ENCODE measurements at places on chromosomes 12 and 14.

DNA sequence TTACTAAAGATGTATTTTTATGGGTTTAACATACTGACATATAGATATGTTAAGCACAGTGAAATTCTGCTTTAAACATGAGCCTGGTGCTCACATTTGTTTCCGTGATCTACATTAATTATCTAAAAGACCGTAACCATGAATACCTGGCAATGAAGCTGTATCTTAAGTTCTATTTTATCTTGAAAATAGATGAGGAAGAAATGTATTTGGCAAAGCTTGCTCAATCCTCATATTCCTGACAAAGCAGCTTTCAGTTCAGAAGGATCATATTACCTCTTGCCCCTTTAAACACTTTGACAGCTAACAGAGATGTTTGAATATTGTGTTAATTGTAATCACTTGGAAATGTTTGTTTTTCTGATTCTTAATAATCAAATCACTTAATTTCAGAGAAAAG lies 9.8 kb downstream of the EPYC start:
- DNase-seq = no peak

DNA sequence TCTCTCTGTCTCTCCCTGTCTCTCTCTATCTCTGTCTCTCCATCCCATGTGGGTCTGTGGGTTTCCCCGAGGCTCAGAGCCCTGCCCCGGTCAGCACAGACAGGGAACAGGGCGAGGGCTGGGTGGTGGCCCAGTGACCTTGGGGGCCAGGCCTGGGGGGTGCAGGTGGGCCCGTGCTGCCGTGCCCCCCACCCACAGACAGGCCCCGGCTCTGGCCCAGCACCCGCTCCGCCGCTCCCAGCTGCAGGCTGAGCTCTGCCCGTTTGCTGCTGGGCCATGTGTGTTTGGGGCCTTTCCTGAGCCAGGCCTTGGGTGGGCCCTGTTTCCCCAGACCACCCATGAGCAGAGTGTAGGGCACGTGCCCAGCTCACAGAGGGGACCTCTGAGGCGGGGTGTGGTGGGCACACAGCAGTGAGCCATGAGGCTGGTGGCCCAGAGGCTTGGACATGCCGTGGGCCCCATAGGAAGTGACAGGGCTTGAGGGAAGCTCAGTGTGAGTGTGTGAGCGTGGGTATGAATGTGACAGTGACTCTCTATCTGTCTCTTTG lies 51.0 kb downstream of the TMEM121 start:
- DNase-seq = no peak

- peak; percentile 24 for DNase-seq
Observed at GRCh38 chr12:11228296-11228879, 41.1 kb downstream of the PRB3 start.

DNA sequence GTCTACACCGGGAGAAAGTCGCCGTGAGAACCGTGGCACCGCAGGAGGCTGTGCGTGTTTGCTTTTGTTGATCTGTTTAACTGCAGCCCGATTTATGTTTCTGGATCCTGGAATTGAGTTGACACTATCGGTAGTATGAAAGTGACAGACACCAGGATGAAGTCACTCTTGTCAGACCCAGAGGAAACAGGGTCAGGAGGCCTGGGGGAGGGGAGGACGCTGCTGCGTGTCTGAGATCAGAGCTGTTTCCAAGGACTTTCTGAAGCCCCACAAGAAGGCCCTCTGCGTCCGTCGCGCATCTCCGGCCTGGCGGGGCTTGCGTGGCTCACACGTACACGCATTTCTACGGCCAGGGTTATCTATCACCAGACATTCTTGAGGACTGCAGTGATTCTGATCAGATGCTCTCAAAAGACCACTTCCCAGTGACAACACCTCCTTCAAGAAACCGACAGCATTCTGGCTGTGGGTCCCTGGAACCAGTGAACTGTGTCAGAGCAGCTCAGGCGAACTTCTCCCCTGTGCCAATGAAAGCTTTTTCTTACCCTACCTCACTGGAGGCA lies 263.4 kb downstream of the ADGRD1 start:
- no peak for DNase-seq

- peak; percentile 15 for DNase-seq
Observed at GRCh38 chr12:21265932-21266331, 68.8 kb downstream of the SLCO1A2 start.

DNA sequence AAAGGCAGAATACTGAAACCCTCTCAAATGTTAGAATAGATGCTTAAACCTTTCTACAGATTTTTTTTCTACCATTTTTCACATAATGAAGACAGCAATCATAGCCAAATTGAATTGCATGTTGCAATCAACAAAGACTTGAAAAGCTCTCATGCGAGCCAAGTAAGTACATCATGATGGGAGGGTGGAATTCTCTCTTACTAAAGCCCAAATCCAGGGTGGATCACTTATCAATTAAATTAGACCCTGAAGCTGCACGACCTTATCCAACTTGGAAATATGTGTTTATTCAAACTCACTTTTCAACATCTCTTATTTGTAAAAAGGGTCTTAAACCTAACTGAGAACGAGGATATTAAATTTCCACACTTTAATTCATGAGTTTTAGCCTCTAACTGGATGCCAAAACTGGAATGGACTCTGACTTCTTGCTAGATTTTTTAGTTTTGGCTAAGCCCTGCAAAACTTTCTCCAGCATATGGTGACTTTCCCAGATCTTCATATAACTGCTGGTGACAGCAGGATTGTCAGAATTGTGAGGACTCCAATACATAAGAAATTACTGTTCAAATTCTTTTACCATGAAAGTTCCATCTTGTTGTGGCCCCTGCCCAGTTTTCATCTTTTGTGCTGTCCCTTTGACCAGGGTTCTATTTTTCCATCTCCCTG lies 53.6 kb downstream of the HECTD4 start:
- no peak for DNase-seq

GRCh38 chr14:74891870-74892269 lies 10.2 kb downstream of the DLST start:
- peak; percentile 77 for DNase-seq

GRCh38 chr12:95096852-95097251 lies 23.4 kb upstream of the NR2C1 start:
- no peak for DNase-seq

DNA sequence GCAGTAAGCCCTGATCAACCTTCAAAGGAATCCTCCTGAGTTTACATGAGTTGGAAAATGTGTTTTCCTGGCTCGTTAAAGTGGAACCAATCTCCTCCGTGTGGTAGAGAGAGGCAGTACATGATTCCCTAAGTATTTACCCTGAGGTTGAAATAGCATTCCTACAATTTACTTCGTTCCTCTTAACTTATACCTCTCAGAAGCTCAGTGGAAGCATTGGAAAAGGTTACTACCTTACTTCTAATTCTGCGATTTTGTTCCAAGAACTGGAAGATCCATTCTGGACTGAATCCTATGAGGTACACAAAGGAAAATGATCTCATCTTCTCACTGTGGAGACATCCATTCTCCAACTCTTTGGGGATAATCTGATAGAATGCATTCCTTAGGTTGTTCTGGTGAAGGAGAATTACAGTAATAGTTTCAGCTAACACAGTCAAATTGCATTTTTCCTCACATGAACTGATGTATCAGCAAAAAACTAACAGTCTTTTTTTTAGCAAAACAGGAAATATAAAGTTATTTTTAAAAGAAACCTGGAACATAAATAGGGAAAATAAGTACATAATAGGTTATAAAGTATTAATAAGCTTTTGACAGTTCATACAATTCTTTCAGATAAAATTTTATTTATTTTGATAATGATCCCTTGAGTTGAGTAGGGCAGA lies 475.6 kb downstream of the PDZRN4 start:
- peak; percentile 16 for DNase-seq

DNA sequence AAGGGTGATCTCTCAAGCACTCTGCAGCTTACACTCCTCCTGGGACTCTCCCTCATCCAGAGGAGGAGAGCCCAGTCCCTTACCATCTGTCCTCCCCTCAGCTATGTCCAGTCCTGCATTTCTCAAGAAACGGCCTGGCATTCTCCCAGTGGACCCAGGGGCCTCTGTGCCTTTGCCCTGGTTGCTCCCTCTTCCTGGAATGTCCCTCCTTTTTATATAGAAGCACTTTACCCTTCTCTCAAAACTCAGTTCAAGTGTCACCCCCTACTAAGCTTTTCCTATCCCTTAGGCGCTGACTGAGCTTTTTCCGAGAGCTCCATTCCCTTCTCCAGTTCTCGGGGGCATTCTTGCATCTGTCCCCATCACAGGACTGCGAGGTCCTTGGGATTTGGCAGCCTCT lies 8.9 kb upstream of the GLRX5 start:
- DNase-seq = no peak

DNA sequence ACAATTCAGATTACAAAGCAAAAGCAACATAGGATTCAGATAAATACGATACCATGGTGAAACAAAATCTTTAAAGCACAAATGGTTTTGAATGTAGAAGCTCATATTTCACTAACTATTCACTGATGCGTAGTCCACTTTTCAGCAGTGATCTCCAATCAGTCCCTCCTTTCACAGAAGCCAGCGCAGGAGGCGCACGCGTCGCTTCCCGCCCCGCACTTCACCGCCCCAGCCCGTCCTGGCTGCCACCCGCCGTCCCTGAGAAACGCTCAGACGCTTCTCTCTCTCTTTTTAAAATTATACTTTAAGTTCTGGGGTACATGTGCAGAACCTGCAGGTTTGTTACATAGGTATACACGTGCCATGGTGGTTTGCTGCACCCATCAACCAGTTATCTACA lies 19.8 kb upstream of the CHFR start:
- no peak for DNase-seq

GRCh38 chr14:29937116-29937515 lies 9.5 kb upstream of the PRKD1 start:
- DNase-seq = no peak

DNA sequence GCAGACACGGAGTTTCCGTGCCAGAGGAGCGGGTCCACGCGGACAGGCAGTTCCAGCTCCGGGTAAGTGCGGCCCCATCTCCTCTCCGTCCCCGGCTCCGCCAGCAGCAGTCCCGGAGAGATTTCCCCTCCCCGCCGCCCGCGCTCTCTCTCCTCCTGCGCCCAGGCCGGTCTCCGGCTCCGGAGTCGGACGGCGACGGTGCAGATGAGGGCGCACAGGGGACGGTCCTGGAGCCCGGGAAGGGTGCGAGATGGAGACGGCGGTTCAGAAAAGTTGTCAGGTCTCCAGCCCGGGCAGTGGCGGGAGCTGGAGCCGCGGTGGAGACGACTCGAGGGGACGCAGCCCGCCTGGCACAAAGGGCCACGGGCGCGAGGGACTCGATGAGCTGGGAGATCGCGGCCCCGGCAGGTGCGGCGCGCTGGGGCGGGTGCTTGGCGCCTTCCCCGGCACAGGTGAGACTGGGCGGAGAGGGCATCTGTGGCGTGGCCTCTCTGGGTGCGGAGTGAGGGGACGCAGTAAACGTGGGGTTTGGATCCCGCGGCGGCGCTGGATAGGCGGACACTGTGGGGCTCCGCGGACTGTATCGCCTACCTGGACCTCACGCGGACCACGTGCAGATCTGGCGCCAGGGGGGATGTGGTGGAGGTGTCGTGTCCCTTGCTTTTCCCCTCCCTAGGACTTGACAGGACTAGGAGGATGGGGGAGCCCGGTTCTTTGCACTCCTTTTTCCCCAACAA lies 1540.3 kb upstream of the TMEM132C start:
- no peak for DNase-seq

GRCh38 chr12:6613776-6614512 lies 6.8 kb upstream of the CHD4 start:
- peak; percentile 66 for DNase-seq

- no peak for DNase-seq
Observed at GRCh38 chr12:95116341-95116740, 42.9 kb upstream of the NR2C1 start.

- DNase-seq = peak; percentile 74
Observed at GRCh38 chr12:54593135-54593534, 4.7 kb upstream of the PPP1R1A start.

- no peak for DNase-seq
Observed at GRCh38 chr12:55733021-55733555, 4.3 kb upstream of the CD63 start.

GRCh38 chr12:122187466-122187865 lies 4.5 kb downstream of the LRRC43 start:
- no peak for DNase-seq

GRCh38 chr12:27711317-27711682 lies 668 bp downstream of the MRPS35 start:
- DNase-seq = peak; percentile 0

DNA sequence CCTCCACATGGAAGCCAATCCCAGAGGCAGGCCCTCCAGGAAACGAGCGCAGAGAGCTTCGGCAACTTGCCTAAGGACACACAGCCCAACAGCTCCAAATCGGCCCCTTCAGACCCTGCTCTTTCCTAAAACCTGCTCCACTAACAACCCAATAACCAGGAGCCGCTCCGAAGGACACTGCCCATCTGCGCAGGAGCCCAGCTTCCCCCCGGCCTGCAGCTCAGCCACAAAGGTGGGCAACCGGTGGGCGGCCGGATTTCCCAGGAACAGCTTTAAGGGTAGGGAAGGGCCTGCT lies 13.6 kb downstream of the RAB35 start:
- DNase-seq = no peak

- no peak for DNase-seq
Observed at GRCh38 chr12:83574142-83574541, 887.4 kb downstream of the TMTC2 start.

DNA sequence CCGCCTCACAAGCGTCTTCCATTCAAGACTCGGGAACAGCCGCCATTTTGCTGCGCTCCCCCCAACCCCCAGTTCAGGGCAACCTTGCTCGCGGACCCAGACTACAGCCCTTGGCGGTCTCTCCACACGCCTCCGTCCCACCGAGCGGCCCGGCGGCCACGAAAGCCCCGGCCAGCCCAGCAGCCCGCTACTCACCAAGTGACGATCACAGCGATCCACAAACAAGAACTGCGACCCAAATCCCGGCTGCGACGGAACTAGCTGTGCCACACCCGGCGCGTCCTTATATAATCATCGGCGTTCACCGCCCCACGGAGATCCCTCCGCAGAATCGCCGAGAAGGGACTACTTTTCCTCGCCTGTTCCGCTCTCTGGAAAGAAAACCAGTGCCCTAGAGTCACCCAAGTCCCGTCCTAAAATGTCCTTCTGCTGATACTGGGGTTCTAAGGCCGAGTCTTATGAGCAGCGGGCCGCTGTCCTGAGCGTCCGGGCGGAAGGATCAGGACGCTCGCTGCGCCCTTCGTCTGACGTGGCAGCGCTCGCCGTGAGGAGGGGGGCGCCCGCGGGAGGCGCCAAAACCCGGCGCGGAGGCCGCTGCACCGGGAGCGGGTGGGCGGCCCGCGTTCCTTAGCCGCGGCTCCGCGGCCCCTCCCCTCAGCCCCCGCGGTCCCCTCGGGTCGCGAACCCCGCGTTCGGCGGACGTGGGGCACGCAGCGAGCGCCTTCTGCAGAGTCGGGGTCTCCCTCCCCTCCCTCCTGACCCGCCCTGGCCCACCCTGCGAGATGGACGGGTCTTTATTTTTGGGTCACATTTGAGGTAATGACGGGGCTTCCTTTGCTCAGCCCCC lies at the start of gene UBC:
Gene UBC (minus strand): TSS at position 259 of the 847 bp plus-strand sequence. CDS start 879 bp downstream, outside the sequence.
- peak; percentile 89 for DNase-seq
